Fibroblast of skin of left quadriceps (primary cell): ENCODE measurements at places on chromosomes 16 and 17.

GRCh38 chr17:41930009-41930832 lies at the start of gene ODAD4:
TSS of gene ODAD4 (plus strand) at chr17:41930617. CDS start at chr17:41930724, 107 bp downstream.
- DNase-seq: peak; percentile 96

DNA sequence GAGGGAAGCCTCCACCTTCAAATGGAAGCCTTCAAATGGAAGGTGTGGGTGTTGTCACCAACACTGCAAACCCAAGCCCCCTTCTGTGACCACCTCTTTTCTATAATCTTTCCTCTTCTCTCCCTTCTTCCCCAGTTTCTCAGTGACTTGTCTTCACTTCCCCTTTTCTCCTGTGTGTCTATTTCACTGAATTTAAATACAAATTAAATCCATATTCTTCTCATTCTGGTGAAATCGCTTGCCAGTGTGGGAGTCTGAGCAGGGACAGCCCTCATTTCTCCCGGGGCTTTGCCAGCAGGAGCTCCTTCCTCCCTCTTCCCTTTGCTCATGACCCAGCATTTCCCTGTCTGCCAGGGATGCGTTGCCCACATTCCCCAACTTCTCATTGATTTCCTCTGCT lies 6.4 kb upstream of the ITGAX start:
- DNase-seq: no peak

DNA sequence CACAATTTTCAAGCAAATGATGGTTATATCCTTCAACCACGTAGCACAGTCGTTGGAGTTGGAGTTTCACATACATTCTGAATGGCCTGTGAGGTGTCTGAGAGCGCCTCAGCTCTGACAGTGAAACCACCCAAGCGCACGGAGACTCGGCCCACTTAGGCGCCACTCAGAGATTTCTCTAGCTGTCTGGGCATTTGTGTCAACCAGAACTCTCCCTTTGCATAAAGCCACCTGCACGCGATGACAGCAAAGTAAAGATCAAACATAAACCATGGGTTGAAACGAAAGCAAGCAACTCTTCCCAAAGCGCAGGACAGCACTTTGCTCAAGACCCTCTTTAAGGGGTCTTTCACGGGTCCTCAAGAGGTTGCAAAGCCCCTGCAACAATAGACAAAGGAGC lies 533 bp downstream of the SLC6A4 start:
- DNase-seq: no peak

DNA sequence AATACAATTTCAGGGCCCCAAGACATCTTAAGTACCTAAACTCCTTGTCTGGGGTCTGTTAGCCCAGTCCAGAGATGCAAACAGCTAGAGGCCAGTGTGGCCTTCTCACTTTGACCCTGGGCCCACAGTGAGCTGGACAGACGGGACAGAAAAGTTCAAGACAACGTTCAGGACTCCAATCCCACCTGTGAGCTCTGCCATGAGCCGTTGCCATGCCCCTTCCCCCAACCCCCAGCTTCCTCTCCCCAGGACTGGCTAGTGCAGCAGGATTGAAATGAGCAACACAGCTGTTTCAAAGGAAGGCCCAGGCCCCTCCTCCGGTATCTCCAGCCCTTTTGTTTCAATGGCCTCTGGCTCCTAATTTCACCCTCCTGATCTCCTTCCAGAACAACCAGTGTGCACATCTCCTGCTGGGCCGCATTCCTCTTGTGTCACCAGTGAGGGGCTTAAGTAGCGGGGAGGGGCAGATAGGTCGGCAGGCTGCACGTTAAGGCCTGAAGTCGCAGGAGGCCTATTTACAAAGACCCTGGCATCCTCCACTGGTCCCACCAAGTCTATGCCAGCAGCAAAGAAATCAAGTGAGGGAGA lies 11.3 kb downstream of the AXIN2 start:
- no peak for DNase-seq
